Gastrocnemius medialis (tissue), 4 donors: ENCODE measurements at places on chromosomes 3 and 15. TPM values are rescaled to one million over a fixed set of nuclear protein-coding genes. Genes with fewer than 3 reads are reported as not detected.

- H3K27me3 ChIP-seq: no peaks in the 10 kb centered on the region
- no peak for DNase-seq
- no peaks in the 10 kb centered on the region for H3K4me1 ChIP-seq
- no peak overlapping the region for H3K27ac ChIP-seq
- no peak overlapping the region for H3K4me3 ChIP-seq
Observed at GRCh38 chr15:96273317-96274086, 57.0 kb upstream of the NR2F2 start.

DNA sequence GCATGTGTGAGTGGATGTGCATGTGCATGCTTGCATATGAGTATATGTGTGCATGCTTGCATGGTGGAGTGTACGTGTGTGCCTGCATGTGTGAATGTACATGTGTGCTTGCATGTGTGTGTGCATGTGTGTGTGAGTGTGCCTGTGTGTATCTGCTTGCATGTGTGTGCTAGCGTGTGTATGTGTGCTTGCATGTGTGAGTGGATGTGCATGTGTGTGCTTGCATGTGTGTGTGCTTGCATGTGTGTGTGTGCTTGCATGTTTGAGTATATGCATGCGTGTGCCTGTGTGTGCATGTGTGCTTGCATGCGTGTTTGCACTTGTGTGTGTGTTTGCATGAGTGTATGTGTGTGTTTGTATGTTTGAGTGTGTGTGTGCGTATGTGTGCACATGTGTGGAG is 4.6 kb upstream of the PLXNA1 start:
- no peaks in the 10 kb centered on the region for H3K27me3 ChIP-seq
- peaks cover 7% of the 10 kb centered on the region for H3K4me1 ChIP-seq
- no peaks in the 10 kb centered on the region for H3K36me3 ChIP-seq
- DNase-seq: no peak
- H3K27ac ChIP-seq: no peak overlapping the region

DNA sequence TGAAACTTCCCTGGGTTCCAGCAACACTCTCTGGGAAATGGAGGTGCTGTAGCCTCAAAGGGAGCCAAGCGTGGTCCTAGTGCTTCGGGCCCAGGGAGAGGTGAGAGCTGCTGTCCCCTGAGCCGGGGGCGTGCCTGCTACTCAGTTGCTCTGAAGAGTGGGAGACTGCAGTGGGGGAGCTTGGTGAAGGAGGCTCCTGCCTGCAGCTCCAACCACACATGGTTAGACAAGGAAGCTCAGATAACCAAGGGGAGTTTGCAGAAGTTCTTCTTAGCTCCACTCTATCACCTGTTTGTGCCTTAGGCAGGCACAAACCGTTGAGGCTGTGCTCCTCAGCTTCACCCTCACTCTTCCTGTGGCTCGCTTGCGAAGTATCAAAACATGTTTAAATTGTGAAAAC is 53.6 kb upstream of the TRPM1 start:
- H3K27ac ChIP-seq: no peak overlapping the region
- H3K4me1 ChIP-seq: peaks cover 10% of the 10 kb centered on the region
- H3K36me3 ChIP-seq: no peaks in the 10 kb centered on the region
- no peaks in the 10 kb centered on the region for H3K27me3 ChIP-seq

GRCh38 chr3:149005416-149005815 is 14.1 kb downstream of the GYG1 start:
- DNase-seq: no peak
- peaks cover 85% of the 10 kb centered on the region for H3K4me1 ChIP-seq
- H3K27me3 ChIP-seq: no peaks in the 10 kb centered on the region
- H3K27ac ChIP-seq: peak overlapping the region; percentile 100

- H3K36me3 ChIP-seq: no peaks in the 10 kb centered on the region
- H3K4me3 ChIP-seq: no peak overlapping the region
- H3K27me3 ChIP-seq: no peaks in the 10 kb centered on the region
- H3K4me1 ChIP-seq: no peaks in the 10 kb centered on the region
Observed at GRCh38 chr3:169169340-169169963, 494.1 kb downstream of the MECOM start.

GRCh38 chr3:95468331-95468730 is 1346.1 kb upstream of the EPHA6 start:
- H3K27me3 ChIP-seq: no peaks in the 10 kb centered on the region
- H3K27ac ChIP-seq: no peak overlapping the region
- no peaks in the 10 kb centered on the region for H3K36me3 ChIP-seq
- no peaks in the 10 kb centered on the region for H3K4me1 ChIP-seq
- no peak for DNase-seq

DNA sequence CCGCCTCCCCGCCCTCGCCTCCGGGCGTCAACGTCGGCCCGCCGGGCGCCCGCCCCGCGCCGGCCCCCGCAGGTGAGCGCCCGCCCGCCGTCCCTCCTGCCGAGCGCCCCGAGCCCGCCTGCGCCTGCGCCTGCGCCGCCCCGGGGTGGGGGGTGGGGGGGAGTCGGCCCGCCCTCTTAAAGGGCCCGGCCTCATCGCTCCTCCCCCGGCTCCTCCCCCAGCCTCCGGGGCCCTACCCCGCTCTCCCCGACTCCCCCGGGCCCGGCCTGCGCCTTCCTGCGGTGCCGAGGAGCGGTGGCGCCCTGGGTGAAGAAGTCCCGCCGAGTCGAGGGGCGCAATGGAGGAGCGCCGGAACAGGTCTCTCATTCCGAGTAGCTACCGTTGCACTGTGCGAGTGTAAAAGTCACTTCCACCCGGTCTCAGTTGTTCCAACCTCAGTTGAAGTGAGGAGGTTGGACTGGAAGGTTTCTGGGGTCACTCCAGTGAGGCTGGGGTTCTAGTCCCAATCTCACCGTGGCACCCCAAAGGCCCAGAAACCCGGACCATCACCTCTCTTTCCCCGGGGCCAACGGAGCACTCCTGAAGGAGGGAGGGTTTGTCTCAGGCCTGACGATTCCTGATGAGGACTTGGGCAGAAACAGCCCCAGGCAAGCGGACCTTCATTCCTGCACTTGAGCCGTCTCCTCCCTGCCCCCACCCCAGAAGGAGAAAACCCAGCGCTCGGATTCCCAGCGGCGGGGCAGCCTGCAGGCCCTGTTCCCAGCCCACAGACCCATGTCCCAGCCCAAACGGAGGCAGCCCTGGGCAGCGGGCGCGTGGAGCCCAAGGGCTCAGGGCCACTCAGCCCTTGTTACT is 1.5 kb upstream of the TNK2 start:
- H3K27me3 ChIP-seq: no peaks in the 10 kb centered on the region
- H3K36me3 ChIP-seq: no peaks in the 10 kb centered on the region
- H3K4me1 ChIP-seq: peaks cover 48% of the 10 kb centered on the region
- H3K27ac ChIP-seq: peak overlapping the region; percentile 85
- H3K4me3 ChIP-seq: peak overlapping the region; percentile 66

DNA sequence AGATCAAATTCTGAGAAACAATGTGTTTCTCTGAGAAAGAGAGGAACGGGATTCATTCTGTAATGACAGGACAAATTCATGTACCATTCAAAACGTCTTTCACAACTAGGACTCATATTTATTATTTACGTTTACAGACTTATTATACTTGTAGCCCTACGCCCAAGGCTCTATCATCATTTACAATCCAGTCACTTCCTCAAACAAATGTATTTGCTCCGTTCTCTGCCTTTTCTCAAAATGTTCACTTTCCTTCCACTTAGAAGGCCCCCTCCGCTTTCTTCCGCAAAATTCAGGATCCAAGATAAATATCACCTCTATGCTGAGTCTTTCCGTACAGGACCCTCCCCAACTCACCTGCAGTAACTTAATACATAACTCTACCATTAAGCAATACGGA is 745 bp downstream of the RSL24D1 start:
- DNase-seq: no peak
- peak overlapping the region; percentile 90 for H3K4me3 ChIP-seq
- H3K27me3 ChIP-seq: no peaks in the 10 kb centered on the region
- peaks cover 23% of the 10 kb centered on the region for H3K4me1 ChIP-seq
- no peaks in the 10 kb centered on the region for H3K36me3 ChIP-seq

DNA sequence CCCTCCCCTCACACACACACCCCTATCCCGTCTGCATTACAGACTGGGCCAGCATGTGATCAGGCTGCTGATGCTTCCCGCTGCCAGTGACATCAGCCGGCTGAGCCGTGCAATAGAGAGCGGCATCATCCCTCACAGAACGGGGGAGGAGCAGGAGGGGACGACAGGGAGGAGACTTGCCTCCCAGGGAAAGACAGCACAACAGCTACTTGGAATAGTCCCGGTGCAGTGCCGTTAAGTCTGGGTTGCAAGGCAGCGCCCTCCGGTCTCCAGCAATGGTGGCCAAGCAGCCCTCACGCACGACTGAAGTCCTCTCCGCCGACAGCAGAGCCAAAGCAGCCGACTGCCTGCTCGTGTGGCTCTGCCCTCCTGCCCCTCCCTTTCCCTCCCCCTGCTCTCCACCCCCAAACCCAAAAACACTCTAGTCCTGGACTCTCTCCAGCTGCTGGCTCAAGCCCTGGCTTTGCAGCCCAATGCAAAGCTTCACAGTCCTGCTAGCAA is 31.5 kb upstream of the RPS17 start:
- H3K4me1 ChIP-seq: no peaks in the 10 kb centered on the region
- H3K36me3 ChIP-seq: no peaks in the 10 kb centered on the region
- peak overlapping the region; percentile 14 for H3K27ac ChIP-seq
- no peaks in the 10 kb centered on the region for H3K27me3 ChIP-seq
- H3K4me3 ChIP-seq: peak overlapping the region; percentile 33
- DNase-seq: peak; percentile 10

- H3K4me3 ChIP-seq: no peak overlapping the region
- H3K27ac ChIP-seq: no peak overlapping the region
- H3K27me3 ChIP-seq: no peaks in the 10 kb centered on the region
- H3K36me3 ChIP-seq: no peaks in the 10 kb centered on the region
Observed at GRCh38 chr3:104101736-104102135, 1265.0 kb upstream of the ALCAM start.

- no peak overlapping the region for H3K27ac ChIP-seq
- no peak overlapping the region for H3K4me3 ChIP-seq
- DNase-seq: peak; percentile 38
- no peaks in the 10 kb centered on the region for H3K36me3 ChIP-seq
- H3K27me3 ChIP-seq: no peaks in the 10 kb centered on the region
- H3K4me1 ChIP-seq: peaks cover 12% of the 10 kb centered on the region
Observed at GRCh38 chr3:188126934-188127333, 27.0 kb upstream of the LPP start.

DNA sequence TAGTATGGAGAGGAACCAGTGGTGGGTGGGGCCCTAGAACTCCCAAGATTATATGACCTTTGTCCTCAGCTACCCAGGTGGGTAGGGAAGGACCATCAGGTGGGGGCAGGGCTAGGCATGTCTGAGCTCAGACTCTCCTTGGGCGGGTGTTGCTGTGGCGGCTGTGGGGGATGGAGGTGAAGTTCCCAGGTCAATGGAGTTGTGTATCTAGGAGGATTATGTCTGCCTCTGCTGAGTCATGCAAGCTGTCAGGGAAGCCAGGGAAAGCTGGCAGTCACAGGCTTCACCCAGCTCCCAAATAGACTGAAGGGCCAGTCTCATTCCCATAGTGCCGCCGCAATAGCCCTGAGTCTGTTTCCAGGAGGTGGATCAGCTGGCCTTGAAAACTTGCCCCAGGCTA is 139.7 kb upstream of the CFAP20DC start:
- no peak overlapping the region for H3K27ac ChIP-seq
- no peaks in the 10 kb centered on the region for H3K27me3 ChIP-seq
- H3K4me1 ChIP-seq: no peaks in the 10 kb centered on the region
- H3K36me3 ChIP-seq: no peaks in the 10 kb centered on the region
- DNase-seq: no peak

DNA sequence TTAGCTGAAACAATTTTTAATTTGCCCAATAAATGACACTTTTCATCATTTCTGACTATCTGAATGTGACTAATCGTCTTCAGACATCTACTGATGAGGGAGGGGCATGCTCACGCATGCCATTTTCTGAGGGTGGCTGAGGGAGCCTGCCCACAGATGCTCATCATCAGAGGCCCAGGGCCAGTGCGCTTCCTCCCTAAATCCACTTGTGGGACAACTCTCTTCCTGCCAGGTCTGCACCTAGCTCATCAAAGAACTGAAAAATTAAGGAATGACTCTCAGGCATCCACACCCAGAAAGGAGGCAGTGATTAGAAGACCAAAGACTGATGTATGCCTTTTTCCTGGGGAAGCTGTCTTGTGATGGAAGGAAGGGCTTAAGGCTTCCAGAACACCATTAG is 22.8 kb downstream of the RTP3 start:
- H3K36me3 ChIP-seq: peaks cover 66% of the 10 kb centered on the region
- no peak for DNase-seq
- no peak overlapping the region for H3K27ac ChIP-seq

DNA sequence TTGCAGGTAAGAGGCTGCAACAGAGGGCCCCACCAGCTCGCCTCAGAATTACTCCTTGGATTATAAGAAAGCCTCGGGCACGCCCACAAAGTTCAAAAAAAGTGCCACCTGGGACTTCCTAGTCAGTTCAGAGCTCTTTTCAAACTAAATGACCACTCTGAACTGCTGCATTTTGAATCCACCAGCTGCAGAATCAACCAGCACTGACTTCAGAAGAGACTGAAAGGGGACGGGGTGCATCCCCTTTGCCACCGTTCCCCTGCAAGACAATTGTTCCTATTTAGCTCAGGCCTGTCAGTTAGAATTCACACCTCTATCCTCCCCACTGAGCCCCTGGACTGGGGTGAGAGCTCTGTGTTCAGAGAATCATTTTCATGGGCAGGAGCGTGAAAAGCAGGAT is 181.4 kb upstream of the GADL1 start:
- no peaks in the 10 kb centered on the region for H3K27me3 ChIP-seq
- H3K4me1 ChIP-seq: no peaks in the 10 kb centered on the region
- H3K36me3 ChIP-seq: no peaks in the 10 kb centered on the region
- H3K4me3 ChIP-seq: no peak overlapping the region
- no peak overlapping the region for H3K27ac ChIP-seq

GRCh38 chr3:41854956-41855355 is 106.9 kb downstream of the ULK4 start:
- no peaks in the 10 kb centered on the region for H3K36me3 ChIP-seq
- DNase-seq: no peak
- no peak overlapping the region for H3K4me3 ChIP-seq
- H3K27ac ChIP-seq: no peak overlapping the region
- no peaks in the 10 kb centered on the region for H3K4me1 ChIP-seq

DNA sequence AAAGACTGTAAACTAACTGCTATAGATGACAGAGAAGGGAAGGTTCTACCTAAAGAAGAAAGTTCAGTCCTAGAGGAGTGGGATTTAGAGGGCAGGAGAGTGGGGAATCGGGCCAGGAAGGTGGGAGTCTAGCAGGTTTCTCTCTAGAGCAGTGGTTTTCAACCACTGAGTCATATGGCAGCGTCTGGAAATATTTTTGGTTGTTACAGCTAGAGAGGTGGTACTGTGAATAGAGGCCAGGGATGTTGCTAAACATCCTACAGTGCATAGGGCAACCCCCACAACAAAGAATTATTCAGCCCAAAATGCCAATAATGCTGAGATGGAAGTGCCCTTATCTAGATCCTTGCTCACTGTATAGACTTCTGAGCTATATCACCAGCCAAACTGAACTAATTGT is 28.7 kb downstream of the ATP1B3 start:
- no peaks in the 10 kb centered on the region for H3K27me3 ChIP-seq
- H3K4me3 ChIP-seq: no peak overlapping the region
- DNase-seq: no peak
- no peaks in the 10 kb centered on the region for H3K4me1 ChIP-seq
- H3K27ac ChIP-seq: no peak overlapping the region
- no peaks in the 10 kb centered on the region for H3K36me3 ChIP-seq

ADAMTSL3 gene
- total RNA-seq: 0.66 TPM

KLHL25 gene
- total RNA-seq: 6.8 TPM

KNG1 gene
- not detected for total RNA-seq

EBLN2 gene
- total RNA-seq: 0.95 TPM

RFT1 gene
- 4.8 TPM for total RNA-seq

MELTF gene
- 0.64 TPM for total RNA-seq

ROBO2 gene
- total RNA-seq: not detected
